ENCODE measurements at places on chromosomes 4 and X.

DNA sequence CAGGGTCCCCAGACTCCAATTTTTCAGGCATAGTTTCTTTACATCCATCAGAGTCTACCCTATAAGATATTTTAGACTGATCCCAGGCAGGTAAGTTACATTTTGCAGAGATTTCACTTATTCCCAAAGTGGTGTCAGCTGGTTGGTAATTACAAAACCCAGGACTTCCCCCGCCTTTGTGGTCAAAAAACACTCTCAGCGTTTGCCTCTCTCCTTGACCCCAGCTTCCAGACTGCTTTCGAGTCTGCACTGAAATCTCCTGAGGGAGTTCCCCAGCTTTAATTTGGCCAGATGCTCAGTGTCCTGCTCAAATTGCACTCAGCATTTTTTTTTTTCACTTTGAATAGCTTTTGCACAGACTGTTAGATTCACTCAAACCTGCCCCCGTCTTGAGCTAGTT is 11.2 kb upstream of the AMOT start:
- DNase-seq = no peak

- DNase-seq = no peak
Observed at GRCh38 chr4:24771241-24771640, 24.1 kb upstream of the SOD3 start.

DNA sequence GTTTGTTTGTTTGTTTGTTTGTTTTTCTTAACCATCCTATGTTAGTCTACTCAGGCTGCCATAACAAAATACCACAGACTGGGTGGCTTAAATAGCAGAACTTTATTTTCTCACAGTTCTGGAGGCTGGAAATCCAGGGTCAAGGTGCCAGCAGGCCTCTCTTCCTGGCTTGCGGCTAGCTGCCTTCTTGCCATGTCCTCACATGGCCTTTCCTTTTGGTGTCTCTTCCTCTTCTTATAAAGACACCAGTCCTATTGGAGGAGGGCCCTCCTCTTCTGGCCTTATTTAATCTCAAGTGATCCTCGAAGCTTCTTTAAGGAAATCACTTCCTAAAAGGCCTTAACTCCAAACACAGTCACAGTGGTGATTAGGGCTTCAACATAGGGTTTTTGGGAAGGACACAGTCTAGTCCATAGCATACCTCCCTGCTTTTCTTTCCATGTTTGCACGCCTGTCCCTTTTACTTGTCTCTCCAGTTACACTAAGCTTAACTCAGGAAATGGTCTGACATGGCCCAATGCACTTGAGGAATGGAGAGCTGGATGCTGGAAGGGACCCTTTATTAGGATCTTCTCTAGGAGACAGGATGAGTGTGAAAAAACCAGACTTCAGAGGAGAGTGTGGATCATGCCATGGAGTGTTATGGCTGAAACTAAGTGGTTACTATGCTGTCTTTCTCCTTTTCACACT is 36.0 kb upstream of the MGST2 start:
- no peak for DNase-seq

- no peak for DNase-seq
Observed at GRCh38 chr4:167111622-167112021, 122.7 kb downstream of the SPOCK3 start.

DNA sequence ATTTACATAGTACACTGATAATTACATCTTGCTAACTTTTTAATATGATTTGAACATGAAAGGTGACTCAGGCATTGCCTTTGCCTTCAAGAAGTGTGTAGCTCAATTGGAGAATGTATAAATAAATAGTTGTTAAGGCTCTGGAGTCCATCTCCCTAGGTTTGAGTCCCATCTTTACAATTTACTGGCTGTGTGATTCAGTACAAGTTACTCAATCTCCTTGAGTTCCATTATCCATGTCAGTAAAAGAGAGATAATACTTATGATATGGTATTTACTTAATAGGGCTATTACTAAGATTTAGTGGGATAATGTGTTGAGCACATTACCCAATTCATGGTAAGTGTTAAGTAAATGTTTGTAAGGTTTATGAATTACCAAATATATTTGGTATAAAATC is 1.9 kb upstream of the FGG start:
- no peak for DNase-seq

DNA sequence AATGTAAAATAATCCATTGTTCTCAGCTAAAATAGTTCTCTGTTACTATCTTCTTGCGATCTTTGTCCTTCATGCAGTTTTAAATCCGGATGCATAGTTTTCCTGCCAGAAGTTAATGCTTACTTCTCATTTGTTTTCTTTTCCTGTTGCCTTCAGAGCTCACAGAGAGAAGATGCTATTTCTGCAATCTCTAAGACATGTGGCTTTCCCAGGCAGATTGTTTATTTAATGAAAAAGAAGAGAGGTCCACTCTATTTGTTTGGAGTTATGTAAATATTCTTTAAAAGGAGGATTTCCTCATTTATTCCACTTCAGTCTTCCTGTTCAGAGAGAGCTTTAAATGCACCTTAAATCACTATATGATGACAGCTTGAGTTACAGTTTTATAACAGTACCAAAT is 39.3 kb upstream of the HPGD start:
- DNase-seq = no peak

DNA sequence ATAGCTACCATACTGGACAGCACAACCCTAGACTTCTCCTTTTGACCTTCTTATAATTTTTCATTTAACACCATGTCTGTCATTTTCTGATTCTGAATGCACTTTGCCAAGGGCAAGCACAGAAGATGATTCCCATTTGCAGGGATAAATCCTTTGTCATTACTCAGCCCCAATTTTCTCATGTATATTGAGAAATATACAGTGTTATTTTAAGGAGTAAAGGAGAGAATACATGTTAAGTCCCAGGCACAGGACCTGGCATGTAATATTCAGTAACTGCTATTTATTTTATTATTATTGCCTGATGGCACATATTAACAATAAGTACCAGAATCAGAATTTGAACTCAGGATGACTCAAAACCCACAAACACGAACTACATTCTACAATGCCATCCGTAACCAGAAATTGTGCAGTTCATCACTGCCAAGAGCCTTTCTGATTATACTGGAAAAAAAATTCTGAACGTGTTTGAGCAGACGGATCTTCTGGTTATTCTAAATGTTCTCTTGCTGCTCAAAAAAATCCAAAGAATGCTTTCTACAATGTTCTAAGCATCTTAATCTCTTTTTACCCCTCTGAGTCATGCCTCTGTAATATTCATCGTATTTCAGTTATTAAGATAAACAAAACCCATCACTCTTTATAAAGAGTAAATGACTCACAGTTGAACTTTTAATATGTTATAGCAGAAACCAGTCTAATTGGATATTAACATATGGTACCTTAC is 170.0 kb downstream of the MID1 start:
- no peak for DNase-seq

GRCh38 chr4:132334081-132334480 is 815.0 kb upstream of the PCDH10 start:
- no peak for DNase-seq

DNA sequence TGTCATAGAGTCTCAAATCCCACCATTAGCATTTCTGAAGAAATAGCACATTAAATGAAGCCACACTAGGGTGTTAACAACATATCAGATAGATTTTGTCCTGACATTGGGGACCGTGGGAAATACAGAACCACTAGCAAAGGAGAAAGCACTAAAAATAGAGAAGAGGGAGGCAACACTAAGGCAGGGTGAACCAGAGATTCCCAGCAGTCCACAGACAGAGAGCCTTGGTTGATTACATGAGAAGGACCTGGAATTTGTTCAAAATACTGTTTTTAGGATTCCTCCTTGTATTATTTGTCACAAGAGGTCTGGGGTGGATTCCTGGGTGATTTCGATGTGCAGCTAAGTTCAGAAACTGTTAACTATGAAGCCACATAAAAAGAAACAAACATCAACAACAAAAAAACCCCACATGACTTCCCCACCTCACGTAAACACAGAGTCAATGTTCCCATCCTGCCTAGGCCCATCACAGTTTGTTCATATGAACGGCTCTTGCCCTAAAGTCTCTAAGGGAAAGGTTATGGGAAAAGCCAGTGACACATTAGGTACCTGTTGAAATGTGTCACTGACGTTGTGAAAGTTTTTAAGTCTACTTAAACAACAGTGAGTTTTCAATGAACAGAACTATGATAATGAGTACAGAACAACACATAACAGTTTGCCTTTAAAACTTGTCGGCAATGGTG is 23.6 kb upstream of the GRSF1 start:
- DNase-seq = no peak

DNA sequence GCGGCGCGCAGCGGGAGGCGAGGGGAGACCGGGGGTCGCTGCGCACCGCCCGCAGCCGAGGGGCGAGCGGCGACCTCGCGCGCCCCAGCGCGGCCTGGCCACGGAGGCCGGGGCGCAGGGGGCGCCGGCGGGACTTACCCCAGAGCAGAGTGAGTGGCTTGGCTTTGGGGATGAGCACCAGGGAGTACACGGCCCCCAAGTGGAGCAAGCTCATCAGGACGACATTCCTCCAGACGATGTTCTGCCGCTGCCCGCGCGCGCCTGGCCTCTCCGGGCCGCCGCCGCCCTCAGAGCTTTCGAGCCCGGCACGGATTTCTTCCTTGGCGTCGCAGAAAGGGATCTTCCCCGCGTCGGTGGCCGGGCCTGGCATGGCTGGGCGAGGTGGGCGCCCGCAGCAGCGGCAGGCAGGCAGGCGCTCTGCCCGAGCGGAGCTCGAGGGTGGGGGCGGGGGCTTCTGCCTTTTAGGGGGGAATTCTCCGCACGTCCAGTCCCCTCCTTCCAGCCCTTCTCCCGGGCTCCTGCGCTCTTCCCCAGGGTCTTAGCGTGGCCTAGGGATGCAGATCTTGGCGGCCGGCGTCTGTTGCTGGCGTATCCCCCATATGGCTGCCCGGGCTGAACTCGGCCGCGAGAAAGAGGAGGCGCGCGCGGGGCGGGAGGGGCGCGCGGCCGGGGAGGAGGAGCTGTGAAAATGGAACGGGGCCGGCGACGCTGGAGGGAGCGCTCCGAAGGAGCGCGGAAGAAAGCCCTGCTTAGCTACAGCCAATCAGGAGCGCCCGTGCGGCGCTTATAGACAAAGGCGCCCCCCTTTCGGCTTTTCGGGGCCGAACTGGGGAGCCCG is at the start of gene SCD5:
SCD5 (minus strand) TSS at position 629 of the 838 bp plus-strand sequence; CDS start at position 370, 259 bp downstream.
- DNase-seq = peak; percentile 25

DNA sequence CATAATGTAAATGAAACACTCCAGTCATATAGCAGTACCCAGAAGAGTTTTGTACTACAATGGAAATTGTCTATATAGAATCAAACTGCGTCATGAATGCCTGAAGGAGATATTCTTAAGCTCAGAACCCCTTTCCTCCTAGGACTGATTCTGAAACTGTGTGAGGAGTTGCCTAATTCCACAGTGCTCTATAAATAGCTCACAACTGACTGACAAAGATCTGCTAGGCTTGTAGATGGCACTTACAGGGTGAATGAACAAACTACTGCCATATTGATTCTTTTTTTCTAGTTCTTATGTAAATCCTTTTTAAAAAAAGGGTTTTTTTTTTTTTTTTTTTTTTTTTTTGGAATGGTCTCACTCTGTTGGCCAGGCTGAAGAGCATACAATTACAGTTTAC is 30.1 kb upstream of the UGT2B17 start:
- no peak for DNase-seq

- no peak for DNase-seq
Observed at GRCh38 chr4:163603257-163603656, 108.8 kb downstream of the TMA16 start.
